Fibroblast of mammary gland (primary cell): ENCODE measurements at places on chromosomes 11 and 22.

DNA sequence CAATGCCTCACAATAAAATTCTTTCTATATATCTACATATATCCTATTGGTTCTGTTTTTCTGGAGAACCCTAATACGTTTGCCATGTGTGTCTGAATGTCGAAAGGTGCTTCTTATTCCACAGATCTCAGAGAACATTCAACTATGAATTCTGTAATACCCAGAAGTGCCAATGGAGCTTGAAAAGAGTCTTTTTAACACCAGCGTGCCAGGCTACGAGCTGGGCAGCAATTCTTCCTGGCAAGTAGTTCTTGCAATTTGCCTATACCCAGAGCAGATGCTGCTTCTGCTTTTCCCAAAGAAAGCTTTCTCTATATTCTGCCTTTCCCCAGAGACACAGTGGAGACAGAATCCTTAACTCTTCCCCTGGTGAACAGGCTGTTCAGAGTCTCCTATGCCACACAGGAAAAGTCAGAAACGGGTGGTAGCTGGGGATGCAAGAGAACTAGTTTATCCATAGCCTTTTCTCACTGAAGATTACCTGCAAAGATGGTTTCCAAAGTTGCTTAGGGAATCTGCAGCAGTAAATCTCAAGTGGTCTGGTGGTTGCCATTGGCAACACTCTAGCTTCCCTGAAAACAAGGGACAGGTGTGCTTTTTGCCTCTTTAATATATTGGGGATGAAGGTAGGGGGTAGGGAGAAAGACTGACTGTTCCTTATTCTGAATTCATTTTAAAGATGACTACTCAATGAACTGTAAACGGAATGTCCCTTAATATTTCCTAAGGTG is 16.8 kb upstream of the PAFAH1B2 start:
- no peak for DNase-seq

- DNase-seq, result no peak
These were observed 38.7 kb upstream of the GNB1L start for GRCh38 chr22:19893363-19893762.

- DNase-seq, result no peak
These were observed 49.4 kb upstream of the CEP295 start for GRCh38 chr11:93611836-93612677.

DNA sequence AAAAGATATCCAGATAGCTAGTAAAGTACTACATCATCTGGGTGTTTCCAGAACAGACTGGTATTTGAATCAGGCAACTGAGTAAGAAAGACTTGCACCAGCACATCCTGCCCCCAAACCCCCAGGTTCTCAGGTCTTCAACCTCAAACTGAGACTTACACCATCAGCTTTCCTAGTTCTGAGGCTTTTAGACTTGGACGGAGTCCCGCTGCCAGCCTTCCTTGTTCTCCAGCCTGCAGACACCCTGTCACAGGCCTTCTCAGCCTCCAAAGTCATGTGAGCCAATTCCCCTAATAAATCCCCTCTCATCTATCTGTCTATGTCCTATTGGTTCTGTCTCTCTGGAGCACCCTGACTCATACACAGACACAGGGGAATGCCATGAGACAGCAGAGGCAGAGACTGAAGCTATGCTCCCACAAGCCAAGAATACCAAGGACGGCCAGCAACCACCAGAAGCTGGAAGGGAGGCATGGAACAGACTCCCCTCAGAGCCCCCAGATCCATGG is 10.9 kb downstream of the SMCO4 start:
- peak; percentile 59 for DNase-seq

DNA sequence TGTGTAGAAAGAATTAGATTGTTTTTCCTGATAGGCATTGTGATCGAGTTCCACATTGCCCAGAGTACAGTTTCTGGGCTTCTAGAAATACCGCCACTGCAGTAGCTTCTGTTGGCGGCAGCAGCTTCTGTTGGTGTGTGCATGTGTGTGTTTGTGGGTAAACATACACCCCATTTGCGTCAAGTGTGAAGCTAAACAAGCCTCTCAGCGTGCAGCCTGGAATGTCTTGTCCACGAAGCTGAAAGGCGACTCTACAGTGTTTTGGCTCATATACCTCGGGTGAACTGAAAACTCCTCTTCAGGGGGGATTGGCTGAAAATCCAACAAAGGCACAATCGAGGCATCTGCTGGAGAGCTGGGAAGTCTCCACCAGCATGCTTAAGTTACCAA is 112.0 kb upstream of the E2F8 start:
- DNase-seq, result no peak
